CD4-positive, alpha-beta T cell treated with Interleukin-17A for 1 hour (primary cell): ENCODE measurements at places on chromosomes 7 and 10.

DNA sequence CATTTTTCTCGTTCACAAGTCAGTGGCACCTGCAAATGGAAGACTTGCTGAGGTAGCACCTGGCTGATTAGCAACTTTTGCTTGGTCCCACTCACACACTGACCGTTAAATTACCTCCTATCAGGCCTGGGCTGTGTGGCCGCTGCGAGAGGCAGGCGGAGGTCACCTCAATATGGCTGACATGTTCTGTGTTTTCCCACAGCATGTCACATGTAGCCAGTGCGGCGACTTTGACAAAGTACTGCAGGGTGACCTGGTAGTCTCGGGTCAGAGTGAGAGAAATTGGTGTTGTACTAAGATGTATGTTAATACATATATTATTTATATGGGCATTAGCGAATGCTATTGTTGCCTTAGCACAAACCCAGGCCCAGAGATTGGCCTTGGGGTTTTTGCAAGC, 307.5 kb downstream of the LRMDA start:
- DNase-seq, result no peak

- DNase-seq, result no peak
Measured at GRCh38 chr7:138663725-138664710, 37.1 kb downstream of the SVOPL start.

- no peak for DNase-seq
Measured at GRCh38 chr7:46294381-46294780, 373.3 kb upstream of the IGFBP3 start.

DNA sequence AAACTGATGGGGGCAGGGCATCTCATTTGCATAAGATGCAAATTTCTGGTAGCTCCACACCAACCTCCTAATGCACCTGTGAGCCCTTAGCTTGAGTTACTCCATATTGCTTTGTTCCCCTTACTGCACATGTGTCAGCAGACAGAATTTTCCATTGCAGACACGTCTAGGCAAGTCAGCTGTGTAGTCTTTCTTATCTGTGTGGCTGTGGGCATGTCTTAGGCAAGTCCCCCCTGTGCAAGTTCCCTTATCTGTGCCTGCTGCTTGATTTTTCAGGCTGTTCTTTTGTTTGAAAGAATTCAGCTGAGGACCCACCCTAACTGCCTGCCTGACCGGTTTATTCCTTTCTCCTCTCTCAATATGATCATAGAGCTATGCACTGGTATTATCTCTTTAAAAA, 28.5 kb upstream of the TRIM24 start:
- DNase-seq, result no peak

- DNase-seq, result no peak
Measured at GRCh38 chr10:132350391-132350790, 18.4 kb downstream of the LRRC27 start.

- DNase-seq, result no peak
Measured at GRCh38 chr7:47654672-47655298, 72.9 kb upstream of the TNS3 start.

DNA sequence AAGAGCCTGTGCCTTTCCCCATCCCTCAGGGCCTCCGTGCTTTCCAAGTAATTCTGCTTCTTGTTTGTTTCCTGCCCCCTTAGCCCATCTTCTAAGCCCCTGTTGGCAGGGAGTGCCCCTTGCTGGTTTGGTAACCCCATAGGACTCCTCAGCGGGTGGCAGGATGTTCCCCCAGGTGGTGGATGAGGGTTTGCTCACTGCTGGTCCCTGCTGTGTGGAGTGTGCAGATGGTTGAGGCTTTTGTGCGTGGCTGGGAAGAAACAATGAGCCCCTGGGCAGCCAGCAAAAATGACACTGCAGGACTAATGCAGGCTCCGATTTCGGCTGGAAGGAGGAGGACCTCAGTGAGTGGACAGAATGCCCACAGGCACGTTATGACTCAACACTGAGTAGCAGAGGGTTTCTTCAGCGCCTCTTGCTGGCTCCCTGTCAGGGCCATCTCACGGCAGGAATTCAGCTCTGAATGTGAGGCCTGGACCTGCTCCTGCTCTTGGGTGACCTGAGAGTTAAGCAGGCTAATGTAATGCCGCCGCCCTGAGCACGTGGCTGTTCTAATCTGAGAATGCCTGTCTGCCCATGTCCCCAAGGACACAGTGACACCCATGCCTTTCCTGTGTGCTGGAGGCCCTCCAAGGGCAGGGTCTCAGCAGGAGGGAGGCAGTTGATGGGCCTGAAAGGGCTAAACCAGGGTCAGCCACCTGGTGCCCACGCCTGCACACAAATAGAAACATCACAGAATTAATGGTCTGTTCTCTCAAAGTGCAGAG, 16.6 kb downstream of the BAG3 start:
- DNase-seq, result no peak

- DNase-seq, result no peak
Measured at GRCh38 chr7:88347090-88347489, 40.4 kb upstream of the STEAP4 start.

GRCh38 chr7:68457481-68457880, 1140.8 kb upstream of the AUTS2 start:
- DNase-seq, result no peak

GRCh38 chr7:103988468-103989199, 824 bp downstream of the RELN start:
- DNase-seq, result no peak

DNA sequence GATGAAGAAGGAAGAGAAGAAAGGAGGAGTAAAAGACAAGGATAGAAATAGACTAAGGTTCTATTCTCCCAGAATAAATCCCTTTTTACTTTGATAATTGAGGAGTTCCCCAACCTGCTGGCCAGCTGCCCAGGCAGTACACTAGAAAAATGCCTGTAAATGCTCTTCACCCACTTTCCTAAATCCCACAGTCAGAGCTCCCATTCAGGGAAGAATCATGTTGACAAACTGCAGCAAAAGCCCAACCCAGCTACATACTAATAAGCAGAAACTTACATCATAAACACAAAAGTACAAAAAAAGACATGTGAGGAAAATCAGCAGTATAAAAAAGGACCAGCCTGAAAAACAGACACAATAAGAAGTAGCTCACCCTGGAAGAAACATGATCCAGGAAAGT, 15.8 kb upstream of the KDM7A start:
- no peak for DNase-seq

GRCh38 chr7:141490474-141490873, 60.7 kb upstream of the AGK start:
- no peak for DNase-seq

DNA sequence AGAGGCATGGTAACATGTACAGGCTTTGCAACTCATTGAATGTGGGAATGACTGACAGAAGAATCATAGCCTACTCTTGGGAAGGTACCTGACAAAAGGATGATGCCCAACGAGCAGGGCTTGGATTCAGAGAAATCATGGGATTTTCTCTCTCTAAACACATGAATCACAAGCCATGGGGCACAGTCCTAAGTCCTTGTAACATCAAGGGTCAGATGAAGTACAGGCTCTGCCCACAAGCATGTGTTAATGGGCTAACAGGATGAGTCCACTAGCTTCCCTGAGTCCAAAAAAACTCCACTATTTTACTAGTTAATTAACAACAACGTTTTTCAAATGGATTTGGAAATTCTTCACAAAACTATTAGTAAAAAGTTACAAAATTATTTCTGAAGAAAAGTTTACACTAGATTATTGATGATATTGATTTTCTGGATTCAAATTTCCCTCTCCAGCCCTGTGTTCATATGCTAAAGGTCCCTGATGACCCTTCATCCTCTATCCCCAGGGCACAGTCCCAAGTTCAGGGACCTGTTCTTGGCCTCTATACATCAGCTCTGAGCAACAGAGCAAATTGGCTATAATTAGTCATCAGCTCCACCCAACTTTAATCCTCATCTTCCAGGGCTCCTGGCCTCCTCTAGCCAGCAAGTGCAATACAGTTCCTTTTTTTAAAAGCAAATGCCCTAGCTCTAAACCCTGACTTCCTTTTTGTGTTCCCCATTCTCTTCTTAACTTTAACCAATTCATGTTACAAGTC, 99.8 kb downstream of the GSAP start:
- DNase-seq, result no peak

DNA sequence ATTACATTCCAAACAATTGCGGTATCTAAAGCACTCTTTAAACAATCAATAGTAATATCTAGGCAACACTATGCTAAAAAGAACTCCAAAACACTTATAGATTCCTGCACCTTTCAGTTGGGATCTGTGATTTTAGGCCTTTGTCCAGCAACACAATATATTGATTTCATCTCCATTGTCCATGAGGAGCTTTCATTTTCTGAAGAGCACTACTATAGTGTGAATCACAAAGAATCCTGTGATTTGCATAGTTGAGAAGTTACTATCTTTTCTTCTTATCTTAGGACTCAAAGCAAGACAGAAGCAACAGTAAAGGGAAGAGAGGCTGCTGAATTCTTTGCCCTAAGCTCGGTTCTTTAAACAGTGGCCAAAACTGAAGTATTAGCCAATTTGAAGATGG, 846.8 kb downstream of the IPMK start:
- DNase-seq, result no peak

DNA sequence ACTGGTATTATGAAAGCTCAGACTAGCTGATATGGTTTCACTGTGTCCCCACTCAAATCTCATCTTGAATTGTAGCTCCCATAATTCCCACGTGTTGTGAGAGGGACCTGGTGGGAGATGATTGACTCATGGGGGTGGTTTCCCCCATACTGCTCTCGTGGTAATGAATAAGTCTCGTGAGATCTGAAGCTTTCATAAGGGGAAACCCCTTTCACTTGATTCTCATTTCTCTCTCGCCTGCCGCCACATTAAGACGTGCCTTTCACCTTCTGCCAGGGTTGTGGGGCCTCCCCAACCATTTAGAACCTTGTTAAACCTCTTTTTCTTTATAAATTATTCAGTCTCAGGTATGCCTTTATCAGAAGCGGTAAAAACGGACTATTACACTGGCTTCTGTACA, 40.3 kb downstream of the COL13A1 start:
- no peak for DNase-seq

GRCh38 chr7:39810710-39811109, 139.3 kb upstream of the CDK13 start:
- no peak for DNase-seq

DNA sequence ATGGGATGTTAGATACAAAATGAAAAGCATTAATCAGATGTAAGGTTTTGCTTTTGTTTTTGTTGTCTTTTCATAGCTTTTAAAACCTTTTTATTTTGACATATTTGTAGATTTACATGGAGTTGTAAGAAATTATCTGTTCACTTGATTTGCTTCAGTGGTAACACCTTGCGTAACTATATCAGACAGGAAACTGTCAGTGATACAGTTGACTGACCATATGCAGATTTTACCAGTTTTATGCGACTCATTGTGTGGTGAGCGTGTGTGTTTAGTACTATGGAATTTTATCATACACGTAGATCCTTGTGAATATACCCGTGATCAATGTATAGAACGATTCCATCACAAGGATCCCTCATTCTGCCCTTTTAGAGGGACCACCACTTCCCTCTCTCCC, 701.4 kb downstream of the SUGCT start:
- DNase-seq, result no peak

DNA sequence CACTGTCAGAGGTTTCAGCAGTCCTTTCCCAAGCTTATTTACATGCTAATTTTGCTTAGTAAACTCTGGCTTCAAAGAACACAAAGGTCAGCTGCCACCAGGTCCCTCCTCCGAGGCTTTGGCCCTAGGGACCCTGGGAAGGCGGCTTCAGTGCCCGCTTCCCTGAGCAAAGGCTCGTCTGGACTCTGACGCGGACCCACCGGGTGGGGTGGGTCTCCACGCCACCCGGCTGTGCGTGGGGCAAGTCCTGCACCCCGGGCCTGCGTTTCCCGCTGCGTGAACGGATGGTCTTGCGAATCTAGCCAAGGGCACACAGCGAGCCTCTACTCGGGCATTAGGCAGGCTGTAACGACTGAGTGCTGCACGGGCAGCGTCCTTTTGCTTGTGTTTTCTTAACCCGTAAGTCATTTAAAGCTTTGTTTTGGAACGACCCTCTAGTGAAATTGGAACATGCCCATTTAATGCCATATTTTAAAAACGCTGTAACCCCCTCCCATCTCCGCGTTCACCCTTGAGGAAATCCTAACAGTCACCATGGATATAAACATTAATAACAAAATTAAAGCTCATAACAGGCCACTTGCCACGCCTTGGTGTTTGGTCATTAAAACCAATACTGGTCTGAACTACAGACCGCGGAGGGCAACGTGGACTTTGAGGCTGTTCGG, 828 bp downstream of the BNIP3 start:
- no peak for DNase-seq

- no peak for DNase-seq
Measured at GRCh38 chr10:3395458-3395861, 222.9 kb upstream of the PITRM1 start.

GRCh38 chr10:128316121-128316726, 190.0 kb upstream of the MKI67 start:
- DNase-seq, result no peak

DNA sequence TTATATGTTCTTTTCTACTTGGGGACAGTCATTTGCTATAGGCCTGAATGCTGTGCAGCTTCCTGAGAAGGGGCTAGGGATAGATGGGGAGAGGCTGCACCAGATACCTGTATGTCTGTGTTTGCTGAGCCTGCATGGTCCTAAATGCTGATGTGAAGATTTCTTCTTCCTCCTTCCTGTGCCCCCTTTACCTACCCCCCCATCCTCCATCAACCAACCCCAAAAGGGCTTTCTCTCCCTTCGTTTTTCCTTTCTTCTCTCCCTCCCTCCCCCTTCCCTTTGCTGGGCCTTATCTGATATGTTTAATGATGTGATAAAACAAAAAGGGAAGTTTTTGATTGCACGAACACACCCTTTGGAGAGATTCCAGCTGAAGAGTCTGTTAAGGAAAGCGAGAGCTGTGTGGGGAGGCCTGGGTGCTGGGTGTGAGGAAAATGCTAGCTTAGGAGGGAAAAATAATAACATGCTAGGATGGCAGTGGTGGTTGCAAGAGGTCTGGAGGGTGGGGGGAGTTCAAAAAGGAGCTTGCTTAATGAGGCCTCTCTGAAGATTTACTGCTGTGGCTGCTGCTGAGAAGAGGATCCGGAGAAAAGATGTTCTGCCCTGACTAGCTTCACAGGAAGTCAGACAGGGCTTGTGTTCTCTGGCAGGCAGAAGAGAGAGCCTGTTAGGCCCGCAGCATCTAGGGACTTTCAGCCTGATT, 101.8 kb downstream of the SAMD9 start:
- DNase-seq, result no peak

- DNase-seq, result no peak
Measured at GRCh38 chr10:79344502-79345195, 2.6 kb upstream of the PPIF start.

GRCh38 chr10:69412232-69412790, 4.4 kb downstream of the TACR2 start:
- DNase-seq, result no peak
